ENCODE measurements at places on chromosomes 11 and 22.

- DNase-seq, result no peak
Measured at GRCh38 chr11:77117492-77117891, 10.6 kb upstream of the MYO7A start.

GRCh38 chr11:30364837-30365482, 42.1 kb downstream of the ARL14EP start:
- DNase-seq, result no peak

DNA sequence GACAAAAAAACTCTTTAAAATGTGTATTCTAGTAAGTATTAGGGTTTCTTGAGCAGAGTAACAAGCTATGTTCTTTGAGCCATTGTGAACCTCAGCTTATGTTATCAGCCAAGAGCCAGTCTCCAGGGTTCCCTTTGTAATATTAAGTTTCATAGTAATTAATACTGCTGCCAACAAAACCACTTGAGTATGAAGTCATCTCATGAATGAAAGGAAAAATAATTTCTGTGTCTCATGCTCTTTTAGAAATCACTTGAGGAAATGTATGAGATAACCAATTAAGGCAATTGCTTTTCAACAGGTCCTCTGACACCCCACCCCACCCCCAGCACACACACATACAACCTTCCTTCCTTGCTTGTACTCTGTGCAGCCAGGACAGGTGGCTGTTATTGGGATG, 59.9 kb downstream of the BBOX1 start:
- DNase-seq, result peak; percentile 24

DNA sequence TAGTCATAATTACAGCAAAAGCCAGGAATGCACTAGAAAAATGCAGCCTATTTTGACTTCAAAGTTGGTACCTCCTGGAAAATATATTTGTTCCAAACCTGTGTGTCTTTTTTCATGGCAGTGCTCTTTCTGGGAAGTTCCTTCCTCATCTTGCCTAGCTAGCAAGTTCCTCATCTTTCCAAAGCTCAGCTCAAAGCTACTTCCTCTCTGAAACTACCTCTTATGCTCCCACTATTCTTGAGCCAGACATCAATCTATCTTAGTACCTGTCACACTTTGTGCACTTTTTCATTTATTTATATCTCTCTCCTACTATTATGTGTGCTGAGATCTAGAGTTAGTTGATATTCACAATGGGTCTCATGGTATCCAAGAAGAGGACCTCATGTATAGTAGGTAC, 191.6 kb upstream of the CCDC90B start:
- no peak for DNase-seq

GRCh38 chr22:26079009-26079408, 90.3 kb upstream of the SEZ6L start:
- peak; percentile 44 for DNase-seq

- no peak for DNase-seq
Measured at GRCh38 chr11:117859488-117860112, 16.9 kb downstream of the FXYD6 start.

DNA sequence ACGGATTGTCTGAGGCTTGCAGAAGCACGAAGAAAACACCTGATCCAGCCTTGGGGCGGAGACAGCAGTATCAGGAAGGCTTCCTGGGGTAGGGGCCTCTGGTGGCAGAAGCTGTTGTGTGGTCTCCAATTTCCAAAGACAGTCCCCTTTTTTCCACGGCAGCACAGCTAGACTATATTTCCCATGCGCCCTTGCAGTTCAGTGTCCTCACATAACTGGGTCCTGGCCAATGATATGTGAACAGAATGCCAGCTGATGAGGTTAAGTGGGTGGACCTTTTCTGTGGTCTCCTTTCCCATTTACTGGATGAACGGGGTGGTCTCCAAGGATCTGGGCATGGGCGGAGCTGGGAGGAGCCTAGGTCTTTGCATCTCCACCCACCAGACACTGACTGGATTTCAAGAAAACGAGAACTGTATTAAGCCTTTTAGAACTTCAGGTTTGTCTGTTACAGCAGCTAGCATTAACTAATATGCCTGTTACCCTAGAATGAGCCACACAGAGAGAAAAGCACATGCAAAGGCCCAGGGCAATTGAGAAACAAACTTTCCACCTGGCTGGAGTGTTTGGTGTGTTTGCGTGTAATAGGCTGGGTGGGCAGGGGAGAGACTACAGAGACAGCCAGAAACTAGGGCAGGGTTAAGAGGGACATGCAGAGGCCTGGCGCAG, 6.2 kb downstream of the GAL3ST1 start:
- DNase-seq, result no peak

DNA sequence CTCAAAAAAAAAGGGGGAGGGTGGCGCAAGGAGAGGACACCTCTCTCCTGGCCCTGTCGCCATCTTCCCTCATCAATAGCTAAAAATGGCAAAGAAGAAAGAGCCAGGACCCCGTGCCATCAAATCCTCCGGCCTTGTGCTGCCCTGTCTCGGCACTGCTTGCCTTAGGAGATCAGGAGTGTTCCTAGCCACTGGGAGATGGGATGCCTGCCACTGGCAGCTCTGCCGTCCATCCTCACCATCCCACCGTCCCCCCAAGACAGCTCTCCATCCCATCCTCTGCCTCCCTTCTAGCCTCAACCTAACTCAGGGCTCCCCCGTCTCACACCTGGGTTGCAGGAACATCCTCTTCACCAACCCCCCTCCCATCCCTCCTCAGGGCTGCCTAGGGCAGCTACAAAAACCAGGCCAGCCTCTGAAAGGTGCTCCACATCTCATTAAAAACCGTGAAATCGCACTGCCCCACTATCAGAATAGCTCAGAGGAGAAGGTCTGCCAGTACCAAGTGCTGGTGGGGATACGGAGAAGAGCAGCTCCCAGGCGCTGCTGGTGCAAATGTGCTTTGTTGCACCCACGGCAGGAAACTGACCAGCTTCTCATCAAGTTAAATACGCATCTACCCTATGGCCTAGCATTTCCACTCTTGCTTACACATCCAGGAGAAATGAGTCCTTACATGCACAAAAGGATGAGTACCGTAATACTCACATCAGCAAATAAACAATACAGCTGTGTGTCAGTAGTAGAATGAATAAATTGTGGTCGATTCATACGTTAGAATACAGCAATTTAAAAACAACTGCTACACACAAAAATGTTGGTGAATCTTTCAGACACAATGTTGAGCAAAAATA, 31.7 kb upstream of the GCAT start:
- no peak for DNase-seq

- DNase-seq, result no peak
Measured at GRCh38 chr11:84260862-84261261, 974.7 kb upstream of the CCDC90B start.

DNA sequence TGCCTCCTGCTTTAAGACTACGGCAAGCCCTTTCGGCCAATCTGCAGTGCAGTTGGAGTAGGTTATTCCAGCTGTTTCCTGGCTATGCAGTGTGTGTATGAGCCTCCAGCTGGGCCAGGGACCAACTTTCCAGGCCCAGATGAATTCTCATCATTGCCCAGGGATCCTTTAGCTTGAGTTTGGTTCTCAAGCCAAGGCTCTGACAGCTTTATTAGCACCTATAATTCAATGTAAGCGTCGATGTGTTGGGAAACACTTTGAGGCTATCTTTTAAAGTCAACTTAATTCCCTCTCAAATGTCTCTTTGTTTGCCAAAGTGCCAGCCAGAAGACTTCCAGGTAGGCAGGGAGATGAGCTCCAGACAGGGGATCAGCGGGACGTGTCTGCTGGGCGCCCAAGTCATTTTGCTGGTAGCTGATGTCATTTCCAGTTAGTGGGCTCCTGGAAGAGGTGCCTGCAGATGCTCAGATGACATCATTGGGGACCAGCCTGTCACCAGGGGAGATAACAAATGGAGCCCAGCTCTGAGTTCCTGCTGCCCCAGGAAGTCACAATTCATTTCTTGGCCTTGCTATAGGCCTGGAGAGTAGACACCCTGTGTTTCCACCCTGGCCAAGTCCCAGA, 520.4 kb downstream of the SOX6 start:
- DNase-seq, result no peak

DNA sequence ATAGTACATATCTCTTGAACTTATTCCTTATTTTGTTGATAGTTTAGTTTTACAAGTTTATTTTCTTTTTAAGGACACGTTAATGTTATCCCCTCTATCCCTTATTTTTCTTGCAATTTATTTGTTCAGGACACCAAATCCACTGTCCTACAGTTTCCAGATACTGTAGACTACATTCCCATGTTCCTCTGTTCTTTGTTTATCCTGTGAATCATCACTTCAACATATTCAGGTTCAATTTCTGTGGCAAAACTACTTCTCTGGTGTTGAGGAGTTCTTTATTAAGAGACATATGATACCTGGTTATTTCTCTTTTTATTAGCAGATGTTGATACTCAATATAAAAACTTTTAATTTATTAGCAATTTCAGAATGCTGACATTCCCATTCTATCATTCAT, 72.8 kb upstream of the CLNS1A start:
- DNase-seq, result no peak

DNA sequence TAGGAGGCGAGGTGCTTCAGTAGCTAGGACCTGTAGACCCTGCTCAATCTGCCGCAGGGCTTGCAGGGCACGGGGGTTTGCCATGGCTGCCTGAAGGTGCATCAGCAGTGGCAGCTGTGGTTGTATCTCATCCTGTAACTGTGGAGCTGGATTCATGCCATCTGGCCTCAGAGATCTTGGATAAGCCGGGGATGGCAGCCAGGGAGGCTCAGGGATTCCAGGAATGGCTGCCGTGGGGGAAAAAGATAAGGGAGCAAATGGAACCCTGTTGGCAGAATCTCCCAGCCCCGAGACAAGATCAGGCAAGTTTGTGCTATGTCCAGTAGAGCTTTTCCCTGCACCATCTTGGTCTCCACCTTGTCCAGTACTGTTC, 1.8 kb downstream of the UBQLN3 start:
- DNase-seq, result peak; percentile 47

DNA sequence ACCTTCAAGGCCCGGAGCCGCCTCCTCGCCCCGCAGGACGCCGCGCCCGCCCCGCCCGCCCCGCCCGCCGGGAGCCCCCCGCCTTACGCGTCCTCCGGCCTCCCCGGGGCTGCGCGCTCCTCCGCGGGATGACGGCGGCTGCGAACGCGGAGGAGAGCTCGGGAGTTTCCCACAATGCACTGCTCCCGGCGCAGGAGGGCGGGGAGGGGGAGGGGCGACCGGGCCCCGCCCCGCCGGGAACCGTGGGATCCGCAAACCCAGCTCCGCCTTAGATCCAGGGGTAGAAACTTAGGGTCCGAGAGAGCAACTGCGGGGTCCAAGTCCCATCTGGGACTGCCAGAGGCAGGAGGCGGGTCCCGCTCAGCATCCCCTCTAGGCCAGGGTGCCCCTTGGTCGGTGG, at the start of gene CEND1:
TSS of gene CEND1 (minus strand) at position 148 of the 400 bp plus-strand sequence. CDS start 1,514 bp downstream, outside the sequence.
- DNase-seq, result peak; percentile 52

DNA sequence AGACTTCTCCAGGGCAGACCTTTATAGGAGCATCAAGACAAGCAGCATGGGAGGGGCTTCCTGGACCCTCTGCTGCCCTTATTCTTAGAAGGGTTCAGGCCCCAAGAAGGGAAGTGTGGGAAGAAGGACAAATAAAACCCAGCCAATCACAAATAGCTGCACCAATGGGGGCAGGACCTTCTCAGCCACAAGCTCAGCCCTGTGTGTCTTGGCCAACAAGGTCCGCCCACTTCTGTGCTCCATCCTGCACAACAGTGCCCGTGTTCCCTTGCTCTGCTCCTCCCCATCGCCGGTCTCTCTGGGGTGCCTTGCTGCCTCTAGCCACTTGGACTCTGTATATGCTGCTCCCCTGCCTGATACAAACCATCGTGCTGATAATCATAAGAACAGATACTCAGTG, 86.1 kb downstream of the NAT10 start:
- DNase-seq, result no peak

DNA sequence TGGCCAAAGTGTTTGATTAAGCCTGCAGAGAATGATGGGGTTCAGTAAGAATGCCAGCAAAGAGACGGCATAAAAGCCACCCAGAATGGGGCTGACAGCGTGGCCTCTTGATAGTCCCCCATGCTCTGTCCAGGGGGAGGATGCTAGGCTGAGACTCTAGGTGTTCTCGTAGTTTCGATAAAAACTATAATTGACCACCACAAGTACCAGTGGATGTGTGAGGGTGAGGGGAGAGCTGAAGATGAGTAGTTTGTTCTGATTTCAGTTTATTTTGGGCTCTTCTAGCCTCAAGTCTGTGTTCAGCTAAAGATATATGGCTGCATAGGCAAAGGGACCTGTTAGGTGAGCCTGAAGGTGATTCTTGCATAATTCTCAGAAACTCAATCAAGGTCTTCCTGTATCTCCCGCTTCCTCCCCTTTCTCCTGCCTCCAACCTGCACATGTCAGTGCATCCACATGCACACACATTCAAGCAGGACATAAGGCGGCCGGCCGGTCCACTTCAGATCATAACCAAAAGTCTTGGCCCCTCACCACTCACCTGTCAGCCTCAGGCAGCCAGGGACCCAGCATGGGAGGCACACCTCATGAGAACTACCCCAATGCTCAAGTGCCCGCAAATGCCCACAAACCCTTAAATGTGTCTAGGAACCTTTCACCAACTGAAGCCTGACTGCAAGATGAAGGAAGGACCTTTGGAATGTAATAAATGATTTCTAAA, 31.2 kb downstream of the FLI1 start:
- DNase-seq, result no peak

DNA sequence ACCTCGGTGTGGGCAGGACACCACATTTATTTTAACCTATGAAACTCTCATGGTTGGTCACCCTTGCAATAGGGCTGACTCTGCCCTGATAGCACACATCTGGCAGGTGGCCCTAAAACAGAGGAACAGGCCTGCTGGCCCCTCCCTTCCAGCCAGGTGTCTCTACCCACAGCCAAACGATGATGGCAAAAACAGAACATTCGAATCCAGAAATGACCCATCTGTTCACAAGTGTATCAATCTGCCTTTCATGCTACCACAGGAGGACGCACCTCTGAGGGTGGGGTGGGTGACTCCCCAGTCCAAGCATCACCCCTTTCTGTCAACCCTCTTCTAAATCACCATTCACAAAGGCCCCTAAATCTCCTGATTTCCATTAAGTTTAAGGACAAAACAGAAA, 118.1 kb downstream of the ETS1 start:
- no peak for DNase-seq

GRCh38 chr11:2725368-2726300, 25.8 kb upstream of the KCNQ1OT1 start:
- peak; percentile 41 for DNase-seq

DNA sequence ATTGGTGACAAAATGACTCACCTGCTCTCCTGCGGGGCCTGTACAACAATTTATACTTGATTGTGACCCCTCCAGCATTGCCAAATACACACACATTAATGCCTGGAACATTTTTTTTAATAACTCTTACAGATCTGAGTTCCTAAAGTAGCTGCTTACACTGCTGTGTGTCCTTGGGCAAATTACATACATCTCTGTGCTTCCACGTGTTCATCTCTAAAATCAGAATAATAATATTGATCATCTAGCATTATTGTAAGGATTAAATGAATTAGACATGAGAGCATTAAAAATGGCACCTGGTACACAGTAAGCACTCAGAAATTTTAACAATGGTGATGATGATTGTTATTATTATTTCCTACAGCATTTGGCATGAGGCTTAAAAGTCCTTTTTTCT, 21.5 kb upstream of the WT1 start:
- no peak for DNase-seq

DNA sequence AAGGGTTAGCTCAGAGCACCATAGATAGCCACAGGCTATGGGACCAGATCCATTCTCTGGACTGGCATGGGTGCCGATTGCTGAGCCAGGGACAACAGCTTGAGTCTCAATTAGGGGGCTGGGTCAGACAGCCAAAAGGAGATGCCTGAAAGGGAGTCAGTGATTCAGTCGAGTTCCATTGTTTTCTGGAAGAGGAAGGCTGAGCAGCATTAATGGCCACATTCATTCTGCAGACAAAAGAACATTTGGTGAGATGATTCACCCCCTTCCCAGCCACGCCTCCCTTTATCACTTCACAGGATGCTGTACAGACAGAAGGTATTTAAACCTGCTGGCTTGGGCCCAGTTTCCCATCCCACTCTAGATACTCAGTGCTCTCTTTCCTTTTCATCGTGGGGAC, 131.9 kb downstream of the ADAMTS15 start:
- peak; percentile 55 for DNase-seq

Measured in myocyte (in vitro differentiated cells).